Tibial nerve (tissue), 4 donors: ENCODE measurements at places on chromosomes 6 and 20.

- no peaks in the 10 kb centered on the region for H3K27me3 ChIP-seq
- H3K4me1 ChIP-seq: peaks cover 10% of the 10 kb centered on the region
- H3K36me3 ChIP-seq: no peaks in the 10 kb centered on the region
- no peak overlapping the region for H3K27ac ChIP-seq
Observed at GRCh38 chr6:143513410-143513809, 1.9 kb upstream of the FUCA2 start.

- no peak overlapping the region for H3K27ac ChIP-seq
- peaks cover 4% of the 10 kb centered on the region for H3K27me3 ChIP-seq
- peak; percentile 69 for DNase-seq
- no peak overlapping the region for H3K4me3 ChIP-seq
- H3K4me1 ChIP-seq: no peaks in the 10 kb centered on the region
Observed at GRCh38 chr6:17086469-17086868, 15.4 kb upstream of the STMND1 start.

GRCh38 chr6:7237653-7238188 is 75.3 kb downstream of the SSR1 start:
- no peak overlapping the region for H3K4me3 ChIP-seq
- no peaks in the 10 kb centered on the region for H3K27me3 ChIP-seq
- no peak for DNase-seq
- H3K27ac ChIP-seq: no peak overlapping the region

- H3K27ac ChIP-seq: no peak overlapping the region
- peaks cover 20% of the 10 kb centered on the region for H3K4me1 ChIP-seq
- no peaks in the 10 kb centered on the region for H3K36me3 ChIP-seq
- peak overlapping the region; percentile 26 for H3K4me3 ChIP-seq
- DNase-seq: no peak
Observed at GRCh38 chr6:36839749-36840431, 646 bp upstream of the CPNE5 start.

GRCh38 chr6:6600875-6601274 is 12.4 kb downstream of the LY86 start:
- H3K4me3 ChIP-seq: no peak overlapping the region
- no peaks in the 10 kb centered on the region for H3K36me3 ChIP-seq
- H3K27ac ChIP-seq: no peak overlapping the region
- DNase-seq: no peak

DNA sequence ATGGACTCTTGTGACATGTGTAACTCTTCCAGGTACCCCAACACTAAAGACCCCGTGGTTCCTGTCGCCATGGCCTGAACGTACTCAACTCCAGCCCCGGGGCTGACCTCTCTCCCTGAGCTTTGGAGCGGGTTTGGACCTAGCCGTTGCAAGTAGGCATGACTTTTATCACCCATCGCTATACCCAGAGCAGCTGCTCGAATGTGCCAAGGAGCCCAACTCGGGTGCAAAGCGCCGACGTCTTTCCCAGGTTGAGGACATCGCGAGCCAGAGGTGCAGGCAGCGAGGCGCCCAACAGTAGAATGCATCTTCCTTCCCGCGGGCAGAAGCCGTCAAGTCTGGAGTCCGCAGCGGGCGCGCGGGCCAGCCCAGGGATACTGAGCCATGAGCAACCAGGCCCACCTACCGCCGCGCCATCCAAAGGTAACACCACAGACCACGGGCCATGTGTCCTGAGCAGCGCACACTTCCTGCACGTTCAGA is 5.7 kb upstream of the LAMP5 start:
- H3K4me1 ChIP-seq: no peaks in the 10 kb centered on the region
- H3K4me3 ChIP-seq: no peak overlapping the region
- no peaks in the 10 kb centered on the region for H3K27me3 ChIP-seq
- no peak overlapping the region for H3K27ac ChIP-seq
- H3K36me3 ChIP-seq: no peaks in the 10 kb centered on the region
- no peak for DNase-seq

- no peaks in the 10 kb centered on the region for H3K4me1 ChIP-seq
- H3K36me3 ChIP-seq: no peaks in the 10 kb centered on the region
Observed at GRCh38 chr6:149820506-149820905, 43.7 kb downstream of the LRP11 start.

DNA sequence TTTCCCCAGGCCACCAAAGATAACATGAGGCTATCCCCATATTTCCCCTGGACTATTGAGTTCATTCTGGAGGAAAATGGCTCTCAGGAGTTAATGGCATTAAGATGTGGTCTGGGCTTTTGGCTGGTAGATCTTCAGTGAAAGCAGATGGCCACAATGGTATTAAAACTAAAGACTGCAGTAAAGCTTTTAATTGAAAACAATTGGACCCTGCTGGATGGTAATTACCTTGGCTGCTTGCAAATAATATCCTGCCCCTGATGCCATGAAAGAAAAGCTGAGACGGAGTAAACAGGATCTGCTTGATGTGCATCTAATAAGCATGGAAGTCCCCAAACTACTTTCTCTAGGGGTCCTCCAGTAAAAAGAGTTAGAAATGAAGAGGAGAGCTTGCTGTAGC is 255.8 kb downstream of the QKI start:
- H3K27me3 ChIP-seq: no peaks in the 10 kb centered on the region
- no peaks in the 10 kb centered on the region for H3K36me3 ChIP-seq
- DNase-seq: no peak
- H3K4me3 ChIP-seq: no peak overlapping the region
- no peaks in the 10 kb centered on the region for H3K4me1 ChIP-seq

- no peak for DNase-seq
- H3K27ac ChIP-seq: no peak overlapping the region
- H3K36me3 ChIP-seq: no peaks in the 10 kb centered on the region
- no peak overlapping the region for H3K4me3 ChIP-seq
- no peaks in the 10 kb centered on the region for H3K4me1 ChIP-seq
Observed at GRCh38 chr6:11067348-11067747, 23.2 kb upstream of the ELOVL2 start.

GRCh38 chr6:135182071-135183001 is 1.2 kb downstream of the MYB start:
- no peak overlapping the region for H3K27ac ChIP-seq
- no peak for DNase-seq
- H3K36me3 ChIP-seq: no peaks in the 10 kb centered on the region
- H3K4me1 ChIP-seq: peaks cover 10% of the 10 kb centered on the region
- H3K4me3 ChIP-seq: peak overlapping the region; percentile 36

DNA sequence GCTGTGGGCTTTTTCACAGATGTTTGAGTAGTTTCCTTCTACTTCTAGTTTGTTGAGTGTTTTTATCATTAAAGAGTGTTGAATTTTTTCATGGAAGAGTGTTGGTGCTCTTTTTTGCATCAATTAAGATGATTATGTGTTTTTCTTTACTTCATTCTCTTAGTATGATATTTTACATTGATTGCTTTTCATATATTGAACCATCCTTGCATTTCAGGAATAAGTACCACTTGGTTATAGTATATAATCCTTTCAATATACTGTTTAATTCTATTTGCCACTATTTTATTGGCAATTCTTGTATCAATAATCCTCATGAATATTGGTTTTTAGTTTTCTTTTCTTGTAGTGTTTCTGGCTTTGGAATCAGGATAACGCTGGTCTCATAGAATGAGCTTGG is 113.7 kb upstream of the PRDM1 start:
- H3K27ac ChIP-seq: no peak overlapping the region
- DNase-seq: no peak
- H3K4me3 ChIP-seq: no peak overlapping the region
- H3K36me3 ChIP-seq: no peaks in the 10 kb centered on the region
- H3K27me3 ChIP-seq: peaks cover 5% of the 10 kb centered on the region

DNA sequence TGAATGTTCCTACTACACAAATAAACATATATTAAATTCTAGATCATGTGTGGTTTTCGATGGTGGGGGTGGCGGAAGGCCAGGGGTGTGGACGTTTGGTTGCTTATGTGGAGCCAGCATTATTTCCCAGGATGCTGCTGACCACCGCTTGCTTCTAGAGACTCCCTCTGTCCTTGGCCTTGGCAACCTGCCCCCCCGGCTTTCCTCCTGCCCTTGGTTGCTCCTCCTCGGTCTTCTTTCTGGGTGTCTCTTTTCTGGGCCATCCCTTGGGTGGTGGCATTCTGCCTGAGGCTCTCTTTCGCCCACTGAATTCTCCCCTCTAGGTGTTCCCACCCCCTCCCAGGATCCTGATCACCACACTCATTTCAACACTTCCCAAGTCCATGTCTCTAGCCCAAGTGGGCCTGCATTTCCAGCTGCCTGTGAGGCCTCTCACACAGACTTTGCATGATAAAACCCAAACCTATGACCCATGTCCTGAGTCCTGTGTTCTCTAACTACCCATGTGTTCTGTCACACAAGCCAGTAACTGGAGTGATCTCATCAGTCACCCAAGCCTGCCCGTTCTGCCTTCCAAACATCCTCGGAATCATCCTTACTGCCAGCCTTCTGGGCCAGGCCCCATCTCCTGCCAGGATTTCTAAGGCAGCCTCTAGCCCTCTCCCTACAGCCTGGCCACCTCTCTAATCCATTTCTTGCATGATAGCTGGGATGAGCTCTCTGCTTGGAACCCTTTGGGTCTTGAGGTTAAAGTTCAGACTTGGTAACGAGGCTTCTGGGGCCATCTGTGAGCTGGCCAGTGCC is 71.2 kb downstream of the CDS2 start:
- DNase-seq: no peak
- peaks cover 42% of the 10 kb centered on the region for H3K36me3 ChIP-seq
- H3K27ac ChIP-seq: no peak overlapping the region
- no peak overlapping the region for H3K4me3 ChIP-seq
- H3K4me1 ChIP-seq: peaks cover 8% of the 10 kb centered on the region

GRCh38 chr20:37642246-37642645 is 51.6 kb upstream of the CTNNBL1 start:
- DNase-seq: no peak
- no peaks in the 10 kb centered on the region for H3K36me3 ChIP-seq
- no peaks in the 10 kb centered on the region for H3K4me1 ChIP-seq
- no peak overlapping the region for H3K27ac ChIP-seq
- H3K27me3 ChIP-seq: no peaks in the 10 kb centered on the region

DNA sequence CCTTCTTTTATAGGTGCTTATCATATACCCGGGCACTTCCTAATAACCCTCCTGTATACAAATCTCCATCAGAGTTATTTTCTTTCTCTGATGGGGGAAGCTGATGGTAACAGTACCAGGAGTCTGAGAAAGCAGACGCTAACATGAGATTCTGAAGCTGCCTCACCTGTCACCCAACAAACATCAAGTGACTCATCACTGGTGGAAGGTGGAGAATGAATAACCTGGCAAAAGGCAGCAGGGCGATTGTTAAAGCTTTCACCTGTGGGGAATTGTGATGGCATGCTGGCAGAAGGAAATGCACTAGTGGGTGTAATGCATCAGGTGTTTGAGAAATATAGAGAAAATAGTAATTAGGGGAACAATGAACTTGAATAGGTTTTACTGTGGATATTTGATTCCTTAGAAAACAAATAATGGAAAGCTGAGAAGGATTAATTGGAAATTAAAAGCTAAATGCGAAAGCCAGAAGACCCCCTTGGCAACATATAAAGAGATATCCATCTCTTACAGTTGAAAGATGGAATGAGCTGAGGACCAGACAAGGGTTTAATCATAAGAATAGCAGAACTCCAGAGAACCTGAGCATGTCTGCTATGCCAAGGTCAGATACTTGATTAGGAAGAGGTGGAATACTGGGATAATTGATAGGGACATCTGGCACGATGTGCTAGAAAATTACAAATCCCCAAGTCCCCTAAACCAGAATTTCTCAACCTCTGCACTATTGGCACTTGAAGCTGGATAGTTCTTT is 517.1 kb downstream of the PKHD1 start:
- H3K4me1 ChIP-seq: no peaks in the 10 kb centered on the region
- no peak overlapping the region for H3K27ac ChIP-seq
- no peak overlapping the region for H3K4me3 ChIP-seq

GRCh38 chr20:44967207-44967807 is 995 bp downstream of the STK4 start:
- no peak for DNase-seq
- no peaks in the 10 kb centered on the region for H3K36me3 ChIP-seq
- H3K27me3 ChIP-seq: no peaks in the 10 kb centered on the region

DNA sequence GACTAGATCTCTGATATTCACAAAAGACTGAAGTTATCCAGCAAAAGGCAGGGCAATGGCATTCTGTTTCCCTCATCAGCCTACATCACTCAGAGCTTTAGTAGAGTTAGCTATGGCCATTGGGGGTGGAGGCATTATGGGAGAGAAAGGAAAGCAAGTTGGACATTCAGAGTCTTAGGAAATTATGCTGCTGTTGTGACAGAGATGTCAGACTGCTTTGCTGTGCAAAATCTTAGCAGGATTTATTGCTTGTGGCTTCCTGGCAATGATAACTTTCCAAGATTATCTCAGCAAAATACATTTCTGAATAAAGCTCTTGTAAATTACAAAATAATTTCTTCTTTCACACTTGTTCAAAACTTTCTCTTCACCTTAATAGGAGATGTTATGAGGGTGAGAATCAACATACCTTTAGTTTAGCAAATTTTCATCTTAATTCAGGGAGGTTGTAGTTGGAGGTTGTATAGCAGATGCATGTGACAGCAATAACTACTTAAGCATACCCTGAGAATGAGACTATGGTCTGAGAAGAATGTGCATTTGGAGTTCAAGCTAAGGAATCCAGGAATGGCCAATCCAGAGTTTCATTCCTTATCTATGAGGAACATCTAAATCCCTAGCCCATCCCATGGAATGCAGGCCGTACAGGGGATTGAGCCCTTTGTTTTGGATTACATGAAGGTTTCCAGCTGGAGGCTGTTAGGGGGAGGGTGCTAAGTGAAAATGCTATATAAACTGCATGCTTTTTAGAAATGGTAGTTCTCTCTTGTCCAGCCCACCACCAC is 179.8 kb downstream of the HAO1 start:
- no peak overlapping the region for H3K4me3 ChIP-seq
- no peak overlapping the region for H3K27ac ChIP-seq
- H3K27me3 ChIP-seq: no peaks in the 10 kb centered on the region
- no peak for DNase-seq

DNA sequence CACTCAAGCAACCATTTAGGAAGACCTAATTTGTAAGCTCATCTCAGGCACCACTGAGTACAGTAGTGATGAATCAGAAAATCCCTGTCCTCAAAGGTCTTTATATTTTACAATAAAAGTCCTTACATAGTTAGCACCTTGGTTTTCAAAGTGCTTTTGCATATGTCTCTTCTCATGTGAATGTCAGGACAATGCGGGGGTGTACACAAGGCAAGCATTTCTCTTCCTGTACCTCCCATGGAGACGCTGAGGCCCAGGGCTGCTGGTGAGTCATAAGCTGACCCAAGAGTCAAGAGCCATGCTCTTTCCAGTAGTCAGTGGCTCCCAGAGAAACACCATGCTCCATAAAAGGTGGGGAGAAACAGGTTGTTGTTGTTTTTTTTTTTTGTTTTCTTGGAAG is 174.0 kb downstream of the GJA10 start:
- H3K27ac ChIP-seq: no peak overlapping the region
- no peak for DNase-seq
- peaks cover 46% of the 10 kb centered on the region for H3K4me1 ChIP-seq
- H3K36me3 ChIP-seq: no peaks in the 10 kb centered on the region
- no peak overlapping the region for H3K4me3 ChIP-seq
- no peaks in the 10 kb centered on the region for H3K27me3 ChIP-seq

GRCh38 chr20:52998268-52998667 is 26.1 kb downstream of the TSHZ2 start:
- H3K4me3 ChIP-seq: no peak overlapping the region
- H3K4me1 ChIP-seq: no peaks in the 10 kb centered on the region
- H3K36me3 ChIP-seq: no peaks in the 10 kb centered on the region
